ENCODE measurements at places on chromosomes 12 and 14.

DNA sequence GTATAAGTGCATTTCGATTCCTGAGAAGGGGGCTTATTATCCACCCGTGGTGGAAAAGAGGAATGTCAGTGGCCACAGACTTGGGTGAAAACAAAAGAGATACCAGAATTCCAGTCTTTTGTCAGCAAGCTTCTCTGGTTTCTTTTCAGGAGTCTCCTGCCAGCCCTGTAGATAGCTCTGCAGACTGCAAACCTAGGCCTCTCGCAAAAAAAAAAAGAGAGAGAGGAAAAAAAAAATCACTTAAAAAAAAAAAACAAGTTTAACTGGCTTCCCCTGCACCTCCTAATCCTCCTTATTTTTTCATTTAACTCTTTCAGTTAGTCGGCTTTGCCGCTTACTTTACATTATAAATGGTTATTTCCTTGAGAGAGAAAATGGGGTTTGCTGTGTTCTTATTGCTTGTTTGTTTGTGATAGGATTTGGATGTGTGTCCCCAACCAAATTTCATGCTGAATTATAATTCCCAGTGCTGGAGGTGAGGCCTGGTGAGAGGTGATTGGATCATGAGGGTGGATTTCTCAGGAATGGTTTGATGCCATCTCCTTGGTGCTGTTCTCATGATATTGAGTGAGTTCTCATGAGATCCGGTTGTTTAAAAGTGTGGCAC, 170.0 kb downstream of the BCL11B start:
- no peak for DNase-seq

DNA sequence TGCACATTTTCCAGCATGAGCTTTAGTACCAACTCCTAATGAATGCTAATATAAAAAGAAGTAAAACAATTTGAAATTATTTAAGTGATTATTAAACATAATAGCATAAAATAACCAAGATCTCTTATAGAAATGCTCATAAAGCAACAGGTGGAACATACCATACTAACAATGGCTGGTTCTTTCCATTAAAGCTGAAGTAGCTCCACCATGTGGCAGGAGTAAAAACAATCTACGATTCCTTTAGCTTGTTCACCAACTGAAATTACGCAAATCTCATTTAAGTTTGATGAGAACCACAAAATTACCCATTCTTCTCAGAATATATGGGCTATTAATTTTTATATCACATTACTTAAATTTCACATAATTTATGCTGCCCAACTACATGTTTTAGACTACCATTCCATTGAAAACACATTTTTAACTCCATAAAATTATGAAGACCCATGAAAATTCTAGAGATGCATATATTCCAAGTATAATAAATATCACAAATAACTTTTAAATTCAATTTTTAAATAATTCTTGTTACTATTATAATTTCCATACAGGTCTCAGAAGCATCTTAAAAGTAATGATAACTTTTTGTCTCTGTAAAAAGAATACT, 213.6 kb downstream of the DAD1 start:
- DNase-seq = peak; percentile 1

GRCh38 chr12:118409834-118410233, 33.5 kb downstream of the SUDS3 start:
- no peak for DNase-seq

- no peak for DNase-seq
Observed at GRCh38 chr14:49670475-49670874, 17.5 kb downstream of the POLE2 start.

DNA sequence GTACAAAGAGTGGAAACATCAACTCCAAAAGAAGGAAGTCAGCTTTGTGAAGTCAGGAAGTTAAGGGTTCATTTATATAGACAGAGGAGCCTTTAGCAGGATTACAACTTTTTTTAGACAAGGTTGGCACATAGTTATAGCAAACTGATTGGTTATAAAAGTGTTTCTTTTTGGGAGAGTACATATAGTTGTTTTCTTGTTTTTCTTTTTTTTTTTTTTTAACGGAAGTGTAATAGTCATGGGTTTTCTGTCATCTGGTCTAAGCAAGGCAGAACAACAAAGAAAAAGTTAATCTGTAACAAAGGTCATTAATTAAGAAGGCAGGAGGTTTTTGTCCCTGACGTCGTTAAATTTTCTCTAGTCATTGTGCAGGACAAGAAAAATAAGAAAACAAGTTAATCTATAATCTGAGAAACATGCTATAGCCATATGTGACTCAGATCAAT, 13.0 kb upstream of the MFAP5 start:
- DNase-seq = no peak

DNA sequence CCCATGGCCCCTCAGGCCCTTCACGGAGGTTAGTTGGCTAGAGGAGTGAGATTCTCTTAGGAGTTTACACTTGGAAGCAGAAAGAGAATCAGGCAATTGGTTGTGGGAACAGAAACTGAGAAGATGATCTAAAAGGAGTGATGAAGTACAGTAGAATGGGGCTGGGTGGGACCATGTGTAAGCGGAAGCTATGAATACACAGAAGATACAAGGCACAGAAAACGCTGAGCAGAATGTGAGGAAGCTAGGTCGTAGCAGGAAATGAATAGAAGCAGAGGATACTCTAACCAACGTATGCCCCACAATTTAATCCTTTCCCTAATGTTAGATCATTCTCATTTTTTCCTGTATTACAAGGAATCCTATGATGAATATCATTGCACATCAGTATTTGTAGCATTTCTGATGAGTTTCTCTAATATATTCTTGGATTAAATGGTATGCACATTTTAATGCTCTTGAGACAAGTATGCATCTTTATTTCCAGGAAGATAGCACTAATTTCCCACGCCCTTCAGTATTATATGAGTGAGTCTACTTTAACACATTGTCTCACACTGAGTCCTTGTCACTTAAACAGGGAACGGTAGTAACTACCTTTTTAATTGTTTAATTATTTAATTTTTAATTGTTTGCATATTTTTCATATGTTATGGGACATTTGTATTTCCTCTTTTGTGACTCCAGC, 273.2 kb downstream of the APAF1 start:
- no peak for DNase-seq

- DNase-seq = no peak
Observed at GRCh38 chr12:76804435-76804976, 40.6 kb downstream of the ZDHHC17 start.
